GM10248 (cell line): ENCODE measurements at places on chromosomes 1 and 21.
A peak's percentile ranks its signal among the peaks of the same experiment; 100 is the strongest.

- DNase-seq, result no peak
Observed at GRCh38 chr1:186775881-186776560, 52.7 kb upstream of the PLA2G4A start.

GRCh38 chr1:245582026-245582425, 427.2 kb downstream of the KIF26B start:
- no peak for DNase-seq

GRCh38 chr1:18419113-18419844, 61.5 kb upstream of the KLHDC7A start:
- no peak for DNase-seq

DNA sequence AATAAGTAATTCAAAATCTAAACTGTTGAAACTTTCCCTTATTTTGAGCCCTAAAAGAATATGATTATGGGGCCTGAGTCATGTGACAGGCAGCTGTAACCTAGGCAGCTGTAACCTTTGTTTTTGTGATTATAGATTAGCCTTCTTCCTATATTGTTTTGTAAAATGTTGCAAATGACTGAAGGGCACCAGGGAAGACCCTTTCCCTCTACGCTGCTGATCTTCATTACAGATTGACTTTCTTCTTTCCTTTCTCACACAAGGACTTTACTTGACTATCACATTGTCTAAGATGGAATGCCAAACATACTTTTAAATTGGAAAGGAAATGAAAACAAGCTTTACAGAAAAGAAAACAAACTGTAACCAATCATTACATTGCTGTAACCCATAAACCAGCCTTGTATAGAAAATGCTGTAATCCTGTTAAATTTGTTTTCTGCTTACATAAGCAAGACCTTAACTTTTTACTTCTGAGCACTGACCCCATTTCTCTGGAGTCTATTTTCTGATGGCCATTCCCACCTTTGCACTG, 242.2 kb downstream of the RGS7 start:
- DNase-seq, result no peak

GRCh38 chr1:81998165-81998564, 197.4 kb downstream of the ADGRL2 start:
- no peak for DNase-seq

DNA sequence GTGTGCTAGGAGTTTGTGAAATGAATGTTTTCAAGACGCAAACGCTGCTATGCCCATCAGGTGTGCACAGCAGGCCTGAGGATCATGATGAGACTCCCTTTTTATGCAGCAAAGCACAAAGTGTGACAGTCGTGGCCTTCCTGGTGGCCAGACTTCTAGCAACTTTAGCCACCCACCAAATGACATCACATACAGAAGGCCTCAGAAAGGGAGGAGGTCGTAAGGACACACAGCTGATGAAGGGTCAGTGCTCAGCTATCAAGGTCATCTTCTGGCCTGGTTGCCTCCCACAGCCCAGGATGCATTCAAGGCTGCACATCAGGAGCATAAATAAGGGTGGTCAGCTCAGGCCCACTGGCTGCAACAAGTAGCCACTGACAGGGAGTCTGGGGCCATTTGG, 36.6 kb downstream of the BMP8A start:
- DNase-seq, result no peak

DNA sequence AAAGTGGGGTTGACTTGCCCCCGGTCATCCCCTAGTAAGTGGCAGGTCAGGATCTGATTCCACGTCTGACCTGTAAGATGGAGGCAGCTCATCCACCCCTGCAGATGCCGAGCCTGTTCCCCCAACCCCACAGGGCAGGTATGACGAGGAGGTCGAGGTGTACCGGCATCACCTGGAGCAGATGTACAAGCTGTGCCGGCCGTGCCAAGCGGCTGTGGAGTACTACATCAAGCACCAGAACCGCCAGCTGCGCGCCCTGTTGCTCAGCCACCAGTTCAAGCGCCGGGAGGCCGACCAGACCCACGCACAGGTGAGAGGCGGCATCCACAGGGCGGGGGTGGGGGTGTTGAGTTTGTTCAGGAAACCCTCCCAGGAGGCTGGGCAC, 9.6 kb downstream of the TMEM201 start:
- DNase-seq, result no peak

DNA sequence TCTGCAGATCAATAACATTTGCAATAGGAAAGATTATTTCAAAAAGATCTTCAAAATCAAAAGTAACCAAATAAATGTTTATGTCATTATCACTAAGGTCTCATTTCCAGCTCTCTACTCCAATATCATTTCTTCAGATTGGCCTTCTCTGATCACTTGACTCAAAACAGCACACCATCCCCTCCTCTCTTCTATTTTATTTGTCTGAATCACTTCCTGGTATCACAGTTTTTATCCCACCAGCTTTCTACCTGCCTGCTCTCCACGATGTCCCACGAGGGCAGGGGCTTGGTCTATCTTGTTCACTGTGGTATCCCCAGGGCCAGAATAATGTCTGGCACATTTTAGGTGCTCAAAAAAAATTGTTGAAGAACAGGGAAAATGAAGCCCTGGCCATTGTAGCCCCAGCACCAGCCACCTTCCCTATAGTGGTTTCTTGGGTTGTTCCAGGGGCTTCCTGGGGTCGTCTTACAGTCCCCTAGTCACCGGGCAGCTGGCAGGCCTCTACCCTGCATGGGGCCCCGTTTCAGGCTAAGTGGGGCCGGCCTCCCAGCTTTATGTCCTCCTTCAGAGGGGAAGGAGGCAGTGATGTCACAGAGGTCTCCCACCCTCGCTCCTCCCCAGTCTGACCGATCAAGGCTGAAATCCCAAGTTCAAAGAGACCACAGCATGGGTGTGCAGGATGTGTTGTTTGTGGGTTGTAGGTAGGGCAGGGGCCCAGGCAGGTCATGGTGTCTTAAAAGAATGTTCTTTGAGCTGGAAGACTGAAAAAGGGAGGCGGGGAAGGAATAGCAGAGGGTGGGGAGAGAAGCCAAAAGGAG, 3.5 kb upstream of the PADI1 start:
- DNase-seq, result no peak

- peak; percentile 44 for DNase-seq
Observed at GRCh38 chr1:96845464-96845863, 123.9 kb downstream of the PTBP2 start.

GRCh38 chr1:93842750-93843500, 36.1 kb downstream of the DNTTIP2 start:
- no peak for DNase-seq

DNA sequence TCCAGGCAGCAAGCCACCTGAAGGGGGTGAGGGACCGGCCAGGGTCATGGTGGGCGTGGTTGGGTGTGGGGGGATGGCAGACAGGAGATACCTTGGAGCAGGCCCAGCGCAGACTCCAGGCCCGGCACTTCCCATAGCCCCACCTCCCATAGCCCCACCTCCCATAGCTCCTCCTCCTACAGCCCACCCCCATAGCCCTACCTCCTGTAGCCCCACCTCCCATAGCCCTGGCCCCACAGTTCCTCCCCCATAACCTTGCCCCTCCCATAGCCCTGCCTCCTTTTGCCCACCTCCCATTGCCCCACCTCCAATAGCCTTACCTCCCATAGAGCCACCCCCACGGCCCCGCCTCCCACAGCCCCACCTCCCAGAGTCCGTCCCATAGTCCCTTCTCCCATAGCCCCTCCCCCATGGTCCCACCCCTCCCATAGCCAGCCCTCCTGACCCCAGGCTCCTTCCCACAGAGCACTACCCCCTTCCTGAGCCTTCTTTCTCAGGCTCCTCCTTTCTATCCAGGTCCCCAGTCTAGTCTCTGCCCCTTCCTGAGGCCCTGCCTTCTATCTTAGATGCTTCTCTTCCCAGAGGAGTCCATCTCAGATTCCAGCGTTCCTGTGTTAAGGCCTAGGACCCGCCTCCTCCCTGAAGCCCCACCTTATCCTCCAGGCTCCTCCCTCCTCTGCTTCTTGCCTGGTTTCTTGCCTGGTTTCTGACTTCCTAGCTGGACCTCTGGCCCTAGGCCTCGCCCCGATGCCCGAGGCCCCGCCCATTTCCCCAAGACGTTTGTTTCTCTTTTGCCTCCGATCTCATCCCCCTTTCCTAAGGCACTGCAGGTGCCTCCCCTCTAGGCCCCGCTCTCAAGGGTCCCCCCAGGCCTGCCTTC, 46.8 kb downstream of the PTPRU start:
- peak; percentile 67 for DNase-seq

GRCh38 chr1:101260556-101261350, 23.9 kb downstream of the S1PR1 start:
- no peak for DNase-seq

DNA sequence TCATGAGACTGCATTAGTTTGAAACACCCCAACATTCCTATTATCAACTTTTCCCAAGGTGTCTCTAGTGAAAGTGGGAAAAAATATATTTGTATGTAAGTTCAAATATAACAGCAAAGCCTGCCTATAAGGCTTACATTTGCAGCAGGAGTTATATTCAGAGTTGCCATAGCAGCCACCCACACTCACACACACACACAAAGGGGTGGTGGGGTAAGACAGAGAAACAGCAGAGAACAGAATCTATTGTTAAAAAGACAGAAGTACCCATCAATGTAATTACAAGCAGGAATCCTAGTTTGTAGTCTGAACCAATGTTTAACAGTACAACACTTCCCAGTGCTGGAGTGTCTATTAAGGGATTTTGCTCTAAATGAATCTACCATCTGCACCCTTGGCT, 55.0 kb downstream of the PLPPR5 start:
- DNase-seq, result no peak

- peak; percentile 41 for DNase-seq
Observed at GRCh38 chr1:40627987-40628902, 37.2 kb downstream of the RIMS3 start.

DNA sequence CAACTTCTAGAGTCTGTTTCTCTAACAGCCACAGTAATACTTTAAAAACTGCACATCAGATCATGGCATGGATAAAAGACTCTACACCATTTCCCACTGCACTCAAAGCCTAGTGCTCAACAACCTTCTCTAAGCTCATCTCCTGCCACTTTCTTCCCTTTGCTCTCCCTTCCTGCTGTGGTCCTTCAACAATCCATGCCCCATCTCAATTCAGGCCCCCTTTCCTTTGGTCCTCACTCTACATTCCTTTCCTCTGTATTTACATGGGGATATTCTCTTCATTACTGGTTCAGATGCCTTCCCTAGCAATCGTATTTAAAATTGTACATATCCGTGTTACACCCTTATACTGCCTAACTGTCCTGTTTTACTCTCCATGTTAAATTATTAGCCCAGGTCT, 19.0 kb downstream of the SOD1 start:
- no peak for DNase-seq

DNA sequence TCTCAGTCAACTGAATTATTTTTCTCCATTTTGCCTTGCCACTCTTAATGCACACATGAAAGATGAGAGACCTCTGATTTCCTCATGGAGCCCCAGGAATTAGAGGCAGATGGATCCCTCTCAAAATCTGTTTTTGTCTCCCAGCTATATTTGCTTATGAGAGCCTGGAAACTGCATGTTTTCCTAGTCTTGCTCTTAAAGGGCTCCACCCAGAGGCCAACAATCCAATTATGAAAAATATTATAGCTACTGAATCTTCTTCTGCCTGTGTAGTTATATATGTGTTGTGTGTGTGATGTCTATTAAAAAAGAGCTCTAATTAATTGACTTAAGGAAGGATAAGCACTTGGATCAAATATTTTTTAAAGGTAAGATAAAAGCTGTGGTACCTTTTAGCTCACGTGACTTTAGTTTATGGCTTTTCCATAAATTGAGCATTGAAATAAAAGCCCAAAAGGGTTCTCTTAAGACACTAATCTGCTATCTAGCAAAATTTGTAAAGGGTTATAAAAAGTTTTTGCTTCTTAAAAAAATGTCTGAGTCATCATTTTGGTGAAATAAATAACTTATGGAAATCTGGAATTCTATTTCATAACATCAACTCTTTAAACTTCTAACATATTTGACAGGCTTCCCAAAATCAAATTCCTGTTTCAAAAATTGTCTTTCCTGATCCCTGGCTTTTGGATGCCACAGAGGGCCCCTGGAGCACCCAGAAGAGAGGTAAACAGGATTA, 31.2 kb upstream of the TSPEAR start:
- DNase-seq, result no peak

GRCh38 chr1:234963904-234964702, 164.5 kb downstream of the TOMM20 start:
- DNase-seq, result no peak

- DNase-seq, result no peak
Observed at GRCh38 chr1:154448331-154448811, 43.2 kb downstream of the IL6R start.

GRCh38 chr1:13700521-13701270, 708 bp downstream of the PRDM2 start:
- DNase-seq, result peak; percentile 64

DNA sequence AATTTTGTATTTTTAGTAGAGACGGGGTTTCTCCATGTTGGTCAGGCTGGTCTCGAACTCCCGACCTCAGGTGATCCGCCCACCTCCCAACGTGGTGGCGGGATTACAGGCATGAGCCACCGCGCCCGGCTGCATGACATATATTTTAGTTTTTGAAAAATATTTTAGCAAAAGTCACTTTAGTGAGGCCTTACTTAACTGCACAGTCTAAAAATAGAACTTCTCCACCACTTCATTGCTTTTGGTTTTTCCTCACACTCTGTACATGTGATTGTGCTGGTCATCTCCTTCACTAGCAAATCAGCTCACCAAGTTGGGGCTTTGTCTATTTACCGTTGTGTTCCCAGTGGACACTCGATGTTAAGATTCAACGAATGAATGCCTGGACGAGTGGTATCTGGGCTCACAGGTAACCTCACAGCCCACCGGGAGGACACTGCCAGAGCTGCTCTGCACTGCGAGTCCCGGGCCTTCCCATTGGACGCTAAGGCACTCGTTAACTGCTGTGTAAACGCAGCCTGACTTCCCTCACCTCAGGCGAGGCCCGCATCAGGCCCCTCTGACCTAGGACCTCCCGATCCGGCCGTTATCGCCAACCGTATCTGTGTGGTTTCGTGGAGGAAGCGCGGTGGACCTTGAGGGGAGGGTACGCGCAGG, 14.0 kb upstream of the ZNF692 start:
- DNase-seq, result peak; percentile 54

DNA sequence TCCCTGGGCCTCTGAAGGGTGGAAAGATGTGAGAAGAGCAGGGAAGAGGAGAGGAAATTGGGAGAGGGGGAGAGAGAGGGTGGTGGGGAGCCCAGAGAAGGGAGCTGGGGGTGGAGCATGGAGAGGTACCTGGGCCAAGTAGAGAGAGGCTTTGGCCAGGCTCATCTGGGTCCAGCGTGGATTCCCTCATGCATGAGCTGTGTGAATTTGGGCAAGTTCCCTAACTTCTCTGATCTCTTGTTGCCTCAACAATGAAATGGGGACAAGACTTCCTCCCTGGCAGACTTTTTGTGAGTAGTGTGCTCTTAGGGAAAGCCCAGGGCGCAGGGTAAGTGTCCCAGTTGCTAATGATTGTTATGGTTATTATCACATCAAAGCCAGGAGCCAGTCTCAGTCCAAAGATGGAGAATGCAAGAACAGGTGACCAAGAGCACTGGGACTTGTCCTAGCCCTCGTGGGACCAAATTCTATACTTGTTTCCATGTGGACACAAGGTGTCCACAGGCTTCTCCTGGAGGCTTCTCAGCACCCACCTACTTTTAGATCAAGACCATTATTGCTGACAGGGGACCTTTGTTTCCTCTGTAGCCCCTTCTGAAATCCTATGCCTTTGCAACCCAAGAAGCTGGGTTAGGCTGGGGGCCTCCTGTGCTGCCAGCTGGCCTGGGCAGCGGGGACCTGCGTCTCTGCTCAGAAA, 13.9 kb downstream of the IL6R start:
- DNase-seq, result no peak

- no peak for DNase-seq
Observed at GRCh38 chr1:229891227-229891626, 175.8 kb upstream of the GALNT2 start.

- no peak for DNase-seq
Observed at GRCh38 chr1:30008998-30009657, 714.3 kb downstream of the MATN1 start.

GRCh38 chr1:158017800-158018595, 24.6 kb downstream of the KIRREL1 start:
- no peak for DNase-seq

GRCh38 chr1:99306644-99307043, 42.4 kb downstream of the PLPPR4 start:
- no peak for DNase-seq
